Stimulated activated CD4-positive, alpha-beta T cell treated with anti-CD3 and anti-CD28 coated beads, Interleukin-15, amount 100 ng/mL, for 48 hours (primary cell): ENCODE measurements at places on chromosomes 11 and 22.

- DNase-seq, result no peak
These were observed 16.4 kb downstream of the NRIP3 start for GRCh38 chr11:8987446-8987845.

DNA sequence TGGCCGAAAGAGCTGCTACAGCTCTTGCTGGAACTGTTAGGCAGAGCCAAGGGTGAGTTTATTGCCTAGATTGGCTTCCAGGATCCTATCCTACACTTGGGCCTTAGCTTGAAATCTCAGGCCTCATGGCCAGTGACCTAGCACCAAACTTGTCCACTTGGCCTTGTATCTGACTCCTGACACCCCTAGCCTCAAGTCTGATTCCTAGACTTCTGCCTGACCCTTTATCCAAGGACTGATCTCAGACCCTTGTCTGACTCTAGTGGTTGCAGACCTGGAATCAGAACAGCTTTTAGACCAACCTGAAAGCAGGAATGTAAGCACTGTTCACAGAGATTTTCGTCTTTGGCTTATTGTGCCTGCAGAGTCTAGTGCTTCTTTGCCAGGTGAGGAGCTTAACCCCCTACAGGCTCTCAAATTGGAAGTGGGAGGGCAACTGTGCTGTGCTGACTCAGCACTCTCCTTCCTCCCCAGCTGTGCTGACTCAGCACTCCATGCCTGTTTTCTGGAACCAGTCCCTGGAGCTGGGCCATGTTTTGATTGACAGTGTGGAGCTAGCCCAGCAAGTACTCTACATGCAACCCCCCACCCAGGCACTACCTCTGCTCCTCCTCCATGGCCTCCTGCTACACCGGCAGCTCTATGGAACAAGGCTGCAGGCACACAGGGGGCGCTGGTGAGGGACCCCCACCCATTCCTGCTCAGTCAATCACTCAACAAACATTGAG lies 35.1 kb downstream of the RRP8 start:
- no peak for DNase-seq

DNA sequence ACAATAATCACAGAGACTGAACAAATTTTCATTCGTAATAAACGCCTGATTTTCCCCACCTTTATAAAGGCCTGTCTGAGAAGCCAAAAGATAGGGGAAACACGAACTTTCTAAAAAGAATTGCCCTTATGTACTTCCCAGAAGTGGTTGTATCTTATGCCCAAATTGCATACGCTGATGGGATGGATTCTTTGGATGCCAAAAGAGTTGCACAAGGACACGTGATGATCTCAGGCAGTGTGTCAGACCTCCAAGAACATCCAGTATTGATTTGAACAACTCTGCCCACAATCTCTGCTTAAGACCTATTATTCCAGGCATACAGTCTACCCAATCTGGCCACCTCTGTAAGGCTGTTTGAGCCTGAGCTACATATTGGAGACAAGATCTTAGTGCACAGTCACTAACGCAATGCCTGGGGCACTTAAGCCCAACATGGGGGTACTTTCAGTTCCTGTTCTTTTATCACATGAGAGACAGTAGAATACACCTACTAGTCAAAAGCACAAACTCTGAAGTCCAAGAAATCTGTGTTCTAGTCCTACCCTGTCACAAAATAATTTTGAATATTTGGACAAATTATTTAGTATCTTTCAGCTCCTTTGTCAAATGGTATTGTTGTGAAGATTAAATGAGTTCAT lies 38.9 kb downstream of the OR10A6 start:
- DNase-seq, result no peak

- no peak for DNase-seq
These were observed 160.7 kb upstream of the GRIA4 start for GRCh38 chr11:105449100-105449734.

DNA sequence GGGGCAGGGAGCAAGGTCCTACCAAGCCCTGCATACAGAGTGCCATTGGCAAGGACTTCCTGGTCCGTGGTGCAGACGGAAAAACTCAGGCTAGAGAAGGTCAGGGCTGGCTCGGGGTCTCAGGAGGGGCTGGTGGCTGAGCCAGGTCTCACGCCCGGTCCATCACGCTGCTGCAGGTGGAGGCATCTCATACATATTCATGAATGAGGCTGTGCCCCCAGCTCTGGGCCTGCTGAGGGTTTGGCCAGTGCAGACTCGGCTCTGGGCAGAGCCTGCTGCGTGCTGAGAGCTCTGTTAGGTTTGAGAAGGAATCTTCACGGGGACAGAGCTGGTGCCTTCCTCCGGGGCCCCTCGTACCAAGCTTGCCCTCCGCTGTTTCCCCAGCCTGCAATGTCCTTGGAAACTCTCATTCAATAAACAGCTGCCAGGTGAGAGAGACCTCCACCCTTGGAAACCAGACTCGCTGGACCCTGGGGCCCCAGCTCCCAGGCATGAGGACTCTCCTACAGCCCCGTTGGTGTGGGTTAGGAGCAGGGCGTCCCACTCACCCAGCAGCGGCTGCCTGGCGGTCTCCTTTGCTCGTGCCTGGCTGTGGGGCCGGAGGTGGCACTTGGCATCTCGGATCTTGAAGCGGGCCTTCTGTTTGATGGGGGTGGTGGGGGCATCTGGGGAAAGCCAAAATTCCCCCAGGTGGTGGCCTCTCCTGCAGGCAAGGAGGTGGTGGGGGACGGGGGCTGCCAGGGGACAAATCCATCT lies 33.9 kb upstream of the TTLL12 start:
- DNase-seq, result no peak

GRCh38 chr22:45934659-45935341 lies 42.2 kb downstream of the WNT7B start:
- DNase-seq, result no peak

- no peak for DNase-seq
These were observed at the start of gene WT1 for GRCh38 chr11:32435511-32435941. TSS of gene WT1 (minus strand) at chr11:32435539.

DNA sequence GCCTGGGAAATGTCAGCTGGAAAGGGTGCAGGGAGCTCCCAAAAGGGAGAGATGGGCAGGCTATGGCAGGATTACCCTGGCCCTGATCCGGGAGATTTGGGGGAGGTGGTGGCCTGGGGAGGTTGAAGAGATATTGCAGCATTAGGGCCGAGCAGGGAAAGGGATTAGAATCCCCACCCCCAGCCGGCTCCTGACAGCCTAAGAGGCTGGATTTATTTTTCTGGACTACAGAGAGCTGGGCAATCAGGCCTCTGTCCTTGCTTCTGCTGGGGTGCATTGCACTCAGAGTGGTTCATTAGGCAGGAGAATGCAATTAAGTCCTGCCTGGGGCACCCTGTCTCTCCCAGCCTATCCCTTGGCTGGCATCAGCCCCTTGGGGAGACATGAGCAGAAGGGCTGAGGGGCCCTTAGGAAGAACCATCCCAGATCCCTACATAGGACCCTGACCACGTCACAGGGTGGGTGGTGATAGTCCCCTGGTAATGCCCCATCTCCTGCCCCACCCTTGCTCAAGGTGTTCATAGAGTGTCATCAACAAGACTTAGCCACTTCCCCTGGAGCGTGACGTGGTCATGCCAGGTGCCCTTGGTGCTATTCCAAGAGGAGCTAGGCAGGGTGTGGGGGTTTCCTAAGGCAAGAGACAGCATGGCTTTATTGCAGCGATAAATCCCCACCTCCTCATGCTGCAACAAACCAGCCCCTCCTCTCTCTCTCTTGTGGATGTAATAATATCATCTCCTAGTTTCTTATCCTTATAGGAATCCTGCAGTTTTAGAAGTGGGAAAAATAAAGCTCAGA lies 38.4 kb upstream of the KLHL35 start:
- no peak for DNase-seq

DNA sequence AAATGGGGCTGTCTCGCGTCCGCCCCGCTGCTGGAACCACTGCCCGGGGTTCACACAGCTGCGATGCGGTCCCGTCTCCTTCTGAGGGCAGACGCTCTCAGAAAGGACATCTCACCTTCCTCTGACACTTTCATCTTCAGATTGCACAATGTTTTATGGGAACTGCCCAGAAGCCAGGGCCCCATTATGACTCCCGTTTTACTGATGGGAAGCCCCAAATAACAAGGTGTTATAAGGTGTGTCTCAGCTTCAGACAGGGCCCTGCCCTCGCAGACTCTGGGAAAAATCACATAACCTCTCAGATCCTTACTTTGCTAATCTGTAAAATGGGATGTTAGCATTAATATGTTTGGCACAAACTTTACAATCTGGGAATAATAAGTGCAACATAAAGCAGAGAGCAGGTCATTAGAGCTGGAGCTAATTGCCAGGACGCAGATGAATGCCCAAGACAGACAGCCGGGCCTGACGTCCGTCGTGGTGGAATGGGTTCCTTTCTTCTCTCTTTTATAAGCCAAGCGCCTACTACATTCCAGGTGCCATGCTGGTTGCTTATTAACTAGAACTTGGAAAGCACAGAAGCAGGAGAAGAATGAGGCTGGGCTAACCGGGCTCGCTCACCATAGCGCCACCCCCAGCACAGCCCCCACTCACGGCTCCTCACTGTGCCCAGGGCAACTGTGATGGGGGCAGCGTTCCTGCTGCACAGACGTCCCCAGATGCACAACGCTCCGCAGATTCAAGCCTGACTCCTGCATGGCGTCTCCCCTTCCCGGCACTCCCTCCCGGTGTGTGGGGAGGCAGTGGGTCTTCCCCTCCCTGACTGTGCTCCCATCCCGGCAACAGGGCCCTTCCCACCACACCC lies 43.8 kb downstream of the TRMU start:
- DNase-seq, result no peak

DNA sequence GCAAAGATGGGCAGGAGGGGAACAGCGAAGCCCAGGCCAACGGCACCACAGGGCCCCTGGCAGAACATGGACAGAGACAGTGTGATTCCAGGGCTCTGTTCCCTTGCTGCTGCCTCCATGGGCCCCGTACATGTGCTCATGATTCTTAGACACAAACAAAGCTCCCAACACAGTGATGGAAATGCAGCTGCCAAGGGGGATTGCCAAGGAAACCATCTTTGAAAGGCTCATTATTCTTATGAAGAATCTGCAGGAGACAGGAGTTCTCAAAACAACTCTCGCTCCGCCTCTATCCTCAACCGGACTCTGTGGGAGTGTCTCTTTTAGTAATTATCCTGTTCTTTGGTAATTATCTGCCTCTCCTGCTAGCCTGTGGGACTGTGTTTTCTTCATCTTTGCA lies 32.2 kb downstream of the SERPINH1 start:
- DNase-seq, result no peak

GRCh38 chr11:131827430-131827829 lies 457.0 kb downstream of the NTM start:
- no peak for DNase-seq

- DNase-seq, result no peak
These were observed 11.6 kb downstream of the MFNG start for GRCh38 chr22:37474447-37475090.
